B cell (primary cell): ENCODE measurements at places on chromosomes 1 and 21.

DNA sequence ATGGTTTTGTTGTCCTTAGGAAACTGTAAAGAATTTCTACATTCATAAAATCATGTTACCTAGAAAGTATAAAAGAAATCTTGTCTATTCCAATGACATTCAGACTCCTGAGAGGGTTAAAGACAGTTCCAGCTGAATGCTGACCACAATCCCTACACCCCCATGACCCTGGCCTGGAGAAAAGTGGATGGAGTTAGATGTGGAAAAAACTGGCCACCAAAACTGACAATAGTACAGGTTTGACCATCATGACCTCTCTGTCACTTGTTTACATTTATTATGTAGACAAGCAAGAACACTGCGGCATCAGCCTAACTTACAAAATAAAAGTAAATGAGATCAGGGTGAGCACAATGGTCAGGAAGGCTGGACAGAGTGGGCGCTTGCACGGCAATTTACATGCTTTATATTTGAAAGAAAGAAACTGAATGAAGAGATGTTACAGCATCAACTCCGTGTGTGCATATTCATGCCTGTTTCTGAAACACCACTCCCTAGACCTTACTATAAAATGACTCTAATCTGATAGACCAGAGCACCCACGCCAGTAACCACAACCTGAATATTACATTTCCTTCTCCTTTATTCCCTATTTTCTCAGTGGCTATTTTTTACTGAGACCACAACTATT is 116.0 kb downstream of the ESRRG start:
- no peak for DNase-seq

DNA sequence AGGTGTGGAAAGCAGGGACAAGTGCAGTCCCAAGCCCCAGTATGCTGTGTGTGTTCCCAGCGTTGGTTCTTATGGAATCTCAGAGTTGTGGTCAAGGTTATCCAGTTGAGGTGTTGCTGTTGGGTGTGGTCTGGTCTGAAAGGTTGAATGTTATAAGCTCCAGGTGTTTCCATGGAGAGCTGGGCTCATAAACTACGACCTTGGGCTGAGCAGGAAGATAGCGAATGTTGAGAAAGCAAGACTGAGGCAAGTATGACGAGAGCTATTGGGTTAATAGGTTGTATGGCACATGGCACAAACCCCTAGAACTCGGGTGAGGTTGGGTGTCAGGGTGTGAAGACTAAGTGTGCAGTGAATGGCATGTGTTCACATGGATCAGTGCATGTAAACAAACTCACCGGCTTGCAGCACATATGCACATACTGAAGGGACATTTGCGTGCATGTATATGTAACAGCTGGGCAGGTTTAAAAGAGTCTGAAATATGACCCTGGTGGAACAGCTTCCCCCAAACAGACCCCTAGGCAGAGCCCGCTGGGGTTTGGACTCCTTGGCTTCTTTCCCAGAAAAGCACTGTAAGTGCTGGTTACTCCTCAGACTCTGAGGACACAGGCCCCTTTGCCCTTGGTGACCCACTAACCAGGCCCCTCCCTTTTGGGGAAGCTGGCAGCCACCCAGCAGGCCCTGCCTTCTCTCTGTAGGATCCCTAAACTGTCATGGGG is 117.5 kb downstream of the NAV1 start:
- no peak for DNase-seq

- no peak for DNase-seq
Measured at GRCh38 chr21:38773099-38774061, 32.3 kb upstream of the ETS2 start.

DNA sequence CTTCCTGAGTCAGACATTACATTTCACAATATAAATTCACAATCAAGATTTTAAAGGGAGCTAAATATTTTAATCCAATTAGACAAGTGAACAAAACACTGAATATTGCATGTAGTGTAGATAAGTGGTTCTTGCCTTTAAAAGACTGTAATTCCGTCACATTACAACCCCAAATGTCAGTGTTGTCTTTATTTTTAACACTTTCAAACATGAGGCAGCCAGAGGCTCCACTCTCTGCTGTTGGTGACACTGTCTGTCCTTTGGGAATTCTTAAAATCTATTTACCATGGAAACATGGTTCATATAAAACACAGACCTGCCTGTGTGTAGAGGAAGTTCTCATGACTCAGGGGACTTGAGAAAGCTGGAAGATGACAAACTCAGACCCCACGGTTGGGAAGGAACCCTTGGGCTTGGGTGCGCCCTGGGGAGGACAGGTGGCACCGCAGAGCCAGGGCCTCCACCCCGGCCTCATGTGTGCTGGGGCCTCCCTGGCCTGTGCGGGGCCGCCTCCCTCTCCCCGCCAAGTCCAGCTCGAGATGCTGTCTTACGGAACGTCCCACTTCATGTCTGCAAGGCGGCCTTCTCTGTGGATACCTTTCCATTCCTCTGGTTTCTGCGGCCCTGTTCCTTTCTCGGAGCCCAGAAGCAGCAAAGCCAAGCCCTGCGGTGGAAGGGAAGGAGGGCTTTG is 239.0 kb downstream of the SDCCAG8 start:
- no peak for DNase-seq

DNA sequence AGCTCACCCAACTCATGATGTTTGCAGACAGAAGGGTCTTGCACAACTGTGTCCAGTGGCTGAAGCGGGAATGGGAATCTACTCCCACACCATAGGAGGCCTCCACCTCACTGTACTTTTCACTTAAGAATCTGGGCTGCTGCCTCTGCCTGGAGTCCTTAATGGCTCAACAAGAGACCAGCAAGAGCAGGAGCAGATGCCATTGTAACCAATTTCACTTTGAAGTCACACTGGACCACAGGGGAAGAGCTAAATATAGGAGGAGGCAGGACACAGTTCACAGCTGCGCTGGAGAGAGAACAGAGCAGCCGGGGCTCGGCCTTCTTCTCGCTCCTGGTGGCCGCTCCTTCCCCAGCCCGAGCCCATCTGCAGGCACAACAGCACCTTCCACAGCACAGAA is 120.4 kb downstream of the SIPA1L2 start:
- DNase-seq, result no peak

DNA sequence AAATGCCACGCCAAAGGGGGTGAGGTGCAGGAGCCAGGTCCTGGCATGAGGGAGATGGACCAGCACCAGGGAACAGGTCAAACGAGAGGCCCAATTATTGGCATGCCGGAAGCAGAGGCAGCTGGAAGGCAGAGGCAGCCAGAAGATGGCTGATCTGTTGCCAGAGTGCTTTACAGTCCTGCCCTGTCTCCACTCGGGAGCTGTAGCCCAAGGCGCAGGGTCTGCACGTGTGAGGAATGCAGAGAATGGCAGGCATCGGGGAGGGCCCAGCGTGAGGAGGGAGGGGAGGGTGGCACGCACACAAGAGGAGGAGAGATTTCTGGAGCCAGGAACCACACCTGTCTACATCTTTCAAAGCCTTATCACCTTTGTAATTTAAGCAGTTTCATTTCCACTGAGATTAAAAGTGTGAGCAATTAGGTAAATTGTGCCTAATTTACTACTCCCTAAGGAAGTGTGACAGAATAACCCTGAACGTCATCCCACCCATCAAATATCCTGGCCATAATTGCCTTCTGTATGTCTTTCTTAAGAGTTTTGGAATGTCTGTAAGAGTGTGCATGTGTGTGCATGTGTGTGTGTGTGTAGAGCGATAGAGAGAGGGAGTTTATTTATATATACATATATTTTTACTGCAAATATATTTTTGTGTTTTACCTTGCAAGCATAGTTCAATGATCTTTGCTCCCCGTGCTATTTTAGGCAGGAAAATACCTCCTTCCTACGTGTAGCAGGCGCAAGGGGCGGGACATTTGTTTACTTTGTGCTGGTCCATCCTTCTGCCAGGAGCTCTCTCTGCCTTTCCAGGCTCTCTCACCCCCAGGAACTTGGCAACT is 125.5 kb upstream of the SERBP1 start:
- DNase-seq, result no peak

DNA sequence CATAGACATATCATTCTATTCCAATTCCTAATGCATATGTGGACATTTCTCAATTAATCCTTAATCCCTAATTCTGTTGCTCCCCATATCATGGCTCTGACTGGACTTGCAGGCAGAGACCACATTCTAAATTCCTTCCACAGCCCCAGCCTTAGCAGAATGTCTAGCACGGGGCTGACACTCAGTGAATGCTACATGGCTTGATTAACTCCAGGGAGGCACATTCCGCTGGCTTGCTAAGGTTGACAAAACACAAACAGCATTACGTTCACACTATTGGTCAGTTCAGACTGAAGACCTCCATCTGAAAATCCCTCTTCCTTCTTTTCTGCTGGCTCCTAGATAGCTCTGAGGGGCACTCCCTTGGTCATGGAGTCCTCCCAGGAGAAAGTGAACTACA is 119.4 kb downstream of the ASTN1 start:
- no peak for DNase-seq

- no peak for DNase-seq
Measured at GRCh38 chr1:41021526-41022308, at the start of gene SLFNL1. Gene SLFNL1, minus strand, starts transcription at chr1:41021725. Its CDS starts 1,065 bp downstream, at chr1:41020660.

DNA sequence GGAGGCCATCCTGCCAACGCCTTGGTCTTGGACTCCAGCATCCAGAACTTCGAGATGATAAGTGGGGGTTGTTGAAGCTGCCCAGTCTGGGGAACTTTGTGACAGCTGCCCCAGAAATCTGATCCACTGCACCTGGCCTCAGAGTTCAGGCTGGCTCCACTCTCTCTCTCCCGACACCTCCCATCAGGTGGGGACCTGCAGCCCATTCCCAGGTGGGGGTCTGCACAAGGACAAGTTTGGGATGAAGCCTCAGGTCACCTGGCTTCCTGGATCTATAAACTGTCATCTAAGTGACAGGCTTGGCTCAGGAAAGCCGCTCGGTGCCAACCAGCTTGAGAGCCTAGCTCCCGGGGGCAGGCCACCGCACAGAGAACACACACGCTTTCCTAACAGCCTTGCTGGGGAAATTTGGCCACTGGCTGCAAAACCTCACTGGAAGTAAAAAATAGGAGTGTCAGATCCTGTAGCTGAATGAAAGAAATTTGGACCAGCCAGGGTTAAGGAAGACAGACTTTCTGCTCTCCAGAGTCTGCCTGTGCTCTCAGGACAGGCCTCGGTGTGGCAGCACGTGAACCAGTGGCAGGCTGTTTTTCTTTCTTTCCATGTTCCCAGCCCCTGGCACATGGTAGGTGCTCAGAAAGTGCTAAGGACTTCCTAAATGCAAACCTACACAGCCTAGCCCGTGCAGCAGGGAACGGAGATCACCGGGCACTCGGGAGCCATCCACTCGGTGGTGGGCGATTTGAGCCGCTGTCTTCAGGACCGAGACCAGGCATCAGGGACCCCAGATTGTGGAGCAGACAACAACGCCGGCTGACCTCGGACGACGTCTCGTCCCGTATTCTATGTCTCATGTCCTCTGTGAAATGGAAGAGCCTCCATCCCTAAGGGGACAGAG is 42.6 kb upstream of the LBR start:
- no peak for DNase-seq

DNA sequence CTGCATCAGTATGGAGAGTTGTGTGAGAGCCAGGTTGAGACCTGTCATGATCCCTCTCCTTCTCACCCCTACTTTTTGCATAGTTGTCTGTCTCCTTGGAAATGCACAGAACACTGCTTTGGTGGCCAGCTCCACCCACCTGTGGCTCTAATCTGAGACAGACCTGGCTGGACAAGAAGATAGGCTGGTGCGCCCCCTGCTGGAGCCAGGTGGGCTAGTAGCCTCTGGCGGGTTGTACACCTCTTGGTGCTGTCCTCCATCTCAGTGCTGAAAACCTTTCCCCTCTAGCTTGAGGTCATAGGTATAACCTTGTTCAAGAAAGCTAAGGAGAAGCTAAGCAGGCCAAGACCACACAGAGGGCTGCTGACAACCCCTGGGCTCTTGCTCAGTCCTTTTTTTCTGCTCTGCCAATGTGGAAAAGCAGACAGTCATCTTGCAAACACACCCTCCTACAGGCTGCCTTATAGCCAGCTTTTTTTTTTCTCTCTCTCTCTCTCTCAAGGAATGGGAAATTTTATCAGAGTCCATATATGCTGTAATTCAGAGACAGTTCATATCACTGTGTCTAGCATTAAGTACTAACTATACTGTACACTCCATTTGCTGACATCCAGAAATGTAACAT is 58.8 kb upstream of the SPATA6 start:
- DNase-seq, result peak; percentile 20

GRCh38 chr21:41121785-41122415 is 46.1 kb upstream of the BACE2 start:
- DNase-seq, result peak; percentile 69
